ENCODE measurements at places on chromosomes 12 and 14.

- peak; percentile 26 for DNase-seq
Measured at GRCh38 chr12:2682296-2683251, 112.2 kb upstream of the FKBP4 start.

DNA sequence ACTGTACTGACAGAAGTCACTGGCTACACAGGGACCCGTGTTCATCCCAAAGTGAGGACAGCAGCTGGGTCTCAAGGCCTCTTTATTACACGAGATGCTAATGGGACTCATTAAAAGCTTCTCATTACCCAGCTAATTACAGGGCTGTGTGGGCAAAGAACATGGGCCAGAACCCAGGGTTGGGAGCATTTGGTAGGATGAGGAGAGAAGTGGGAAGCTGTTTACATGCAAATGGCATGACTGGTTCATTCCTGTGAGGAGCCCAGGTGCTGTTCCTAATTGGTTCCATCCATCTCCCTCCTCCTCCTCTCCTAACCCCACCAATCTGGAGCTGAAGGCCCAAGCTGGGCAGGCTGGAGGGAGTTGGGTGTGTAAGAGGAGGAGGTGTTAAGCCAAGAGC, 8.9 kb upstream of the TAC3 start:
- DNase-seq: no peak

DNA sequence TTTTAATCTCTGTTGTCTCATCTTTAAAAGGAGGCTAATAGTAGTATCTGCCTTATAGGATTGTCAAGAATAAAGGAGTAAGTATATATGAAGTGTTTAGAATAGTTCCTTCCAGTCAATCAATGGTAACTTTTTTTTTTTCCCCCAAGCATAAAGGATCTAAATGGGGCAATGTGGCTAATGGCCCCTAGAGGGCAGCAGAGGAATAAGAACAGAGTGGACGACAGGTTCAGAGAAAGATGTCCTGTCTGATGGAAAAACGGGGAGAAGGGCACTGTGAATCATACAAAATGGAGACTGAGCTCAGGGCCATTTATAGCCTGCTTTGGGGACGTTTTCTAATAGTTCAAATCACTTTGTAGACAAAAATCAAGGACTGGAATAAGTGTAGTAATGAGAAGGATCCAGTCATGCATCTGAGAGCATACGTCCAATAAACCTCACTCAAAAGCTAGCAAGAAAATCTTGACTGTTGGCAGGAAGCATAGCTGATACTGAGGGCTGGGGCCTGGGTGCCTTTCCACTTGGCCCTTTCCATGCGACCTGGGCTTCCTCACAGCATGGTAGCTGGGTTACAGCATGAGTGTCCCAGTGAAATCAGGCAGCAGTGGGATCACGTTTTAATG, 51.3 kb downstream of the IFNG-AS1 start:
- DNase-seq: peak; percentile 54

DNA sequence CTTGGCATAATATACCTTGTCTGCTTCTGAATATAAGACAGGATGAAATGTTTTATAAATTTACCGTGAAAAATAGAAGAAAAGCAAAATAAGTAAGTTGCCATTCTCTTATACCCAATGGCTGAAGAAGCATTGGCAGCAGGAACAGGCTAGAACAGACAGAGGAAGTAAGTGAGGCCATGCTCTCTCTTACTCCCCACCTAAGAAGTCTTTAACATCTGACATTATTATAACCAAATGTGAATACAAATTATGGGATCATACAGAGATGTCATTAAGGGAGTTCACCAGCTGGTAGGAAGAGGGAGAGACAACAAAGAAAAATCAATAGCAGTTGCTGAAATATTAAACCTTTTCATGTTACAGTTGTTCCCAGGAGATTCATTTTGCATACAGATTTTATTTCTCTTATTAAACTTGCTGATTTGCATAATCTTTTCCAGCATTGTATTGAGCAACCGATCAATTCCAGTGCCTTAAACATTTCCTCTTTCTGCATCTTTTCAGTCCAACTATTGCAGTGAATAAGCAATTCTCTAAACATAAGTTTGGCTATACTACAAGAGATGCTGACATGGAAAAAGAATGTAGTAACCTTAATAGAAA, 270.6 kb downstream of the SLC6A15 start:
- DNase-seq: peak; percentile 75

DNA sequence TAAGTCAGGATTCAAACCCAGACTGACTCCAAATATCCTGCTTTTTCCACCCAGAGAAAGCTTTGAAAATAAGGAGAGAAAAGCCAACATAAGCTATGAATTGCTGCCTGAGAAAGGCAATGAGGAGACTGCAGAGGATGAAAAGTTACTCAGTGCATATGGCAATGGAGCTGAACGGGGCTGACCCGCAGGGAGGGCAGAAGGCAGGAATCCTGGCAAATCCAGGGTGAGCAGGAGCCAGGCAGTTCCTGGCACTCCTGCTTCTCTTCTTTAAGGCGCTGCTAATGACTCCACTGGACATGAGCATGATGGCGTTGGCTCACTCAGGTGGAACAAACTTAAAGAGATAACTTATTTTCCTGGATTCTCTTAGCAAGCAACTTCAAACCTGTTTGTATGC, 95.2 kb upstream of the TMCC3 start:
- DNase-seq: no peak

DNA sequence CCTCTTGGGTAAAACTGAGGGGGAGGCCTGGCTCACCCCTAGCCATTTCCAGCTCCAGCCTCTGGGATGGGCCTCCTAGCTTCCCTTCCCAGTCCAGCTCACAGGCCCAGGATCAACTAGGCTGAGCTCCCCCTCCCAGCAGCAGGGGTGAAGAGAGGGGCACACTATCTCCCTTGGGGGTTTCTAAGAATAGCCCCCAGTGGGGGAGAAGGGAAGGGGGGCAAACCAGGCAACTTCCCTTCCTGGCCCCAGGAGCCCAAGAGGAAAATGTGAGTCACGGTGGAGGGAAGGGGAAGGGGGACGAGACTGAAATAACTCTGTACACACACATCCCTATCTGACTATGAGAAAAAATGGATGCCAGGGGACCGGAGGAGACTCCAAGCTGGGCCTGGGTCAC, 9.0 kb downstream of the ADCY6 start:
- peak; percentile 80 for DNase-seq

GRCh38 chr14:91119556-91120311, 5.9 kb downstream of the DGLUCY start:
- DNase-seq: no peak

DNA sequence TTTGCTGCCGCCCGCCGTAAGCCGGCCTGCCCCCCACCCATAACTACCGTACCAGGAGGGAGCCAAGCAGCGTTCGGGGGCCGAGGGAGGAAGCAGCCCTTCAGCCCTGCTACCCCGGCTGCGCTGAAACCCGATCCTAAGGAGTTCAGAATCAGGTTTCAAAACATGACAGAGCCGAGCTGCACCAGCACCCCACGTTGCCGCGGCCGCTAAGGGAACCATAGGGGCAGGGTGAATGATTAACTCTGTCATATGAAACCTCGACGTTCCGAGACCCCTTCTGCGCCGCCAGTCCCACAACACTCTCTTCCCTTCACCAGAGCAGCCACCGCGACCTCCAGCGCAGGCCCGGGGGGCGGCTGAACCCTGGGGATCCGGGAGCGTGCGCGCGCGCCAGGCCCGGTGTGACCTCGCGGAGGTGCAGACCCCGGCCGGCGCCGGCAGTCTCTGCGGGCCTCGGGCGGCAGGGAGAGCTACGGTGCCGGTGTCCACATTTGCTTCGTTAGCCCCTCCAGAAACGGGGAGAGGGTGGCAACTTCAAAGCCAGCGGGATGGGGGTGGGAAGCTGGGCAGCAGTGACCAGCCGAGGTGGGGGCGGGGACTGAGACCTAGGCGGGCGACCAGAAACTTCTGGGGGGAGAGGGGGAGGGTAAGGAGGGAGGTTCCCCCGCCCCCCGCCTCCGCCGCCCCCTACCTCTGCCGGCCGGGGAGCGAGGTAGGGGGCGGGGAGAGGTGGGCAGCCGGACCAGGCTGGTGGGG, 1.6 kb downstream of the SIX4 start:
- no peak for DNase-seq

- no peak for DNase-seq
Measured at GRCh38 chr12:83185241-83185640, 498.5 kb downstream of the TMTC2 start.

DNA sequence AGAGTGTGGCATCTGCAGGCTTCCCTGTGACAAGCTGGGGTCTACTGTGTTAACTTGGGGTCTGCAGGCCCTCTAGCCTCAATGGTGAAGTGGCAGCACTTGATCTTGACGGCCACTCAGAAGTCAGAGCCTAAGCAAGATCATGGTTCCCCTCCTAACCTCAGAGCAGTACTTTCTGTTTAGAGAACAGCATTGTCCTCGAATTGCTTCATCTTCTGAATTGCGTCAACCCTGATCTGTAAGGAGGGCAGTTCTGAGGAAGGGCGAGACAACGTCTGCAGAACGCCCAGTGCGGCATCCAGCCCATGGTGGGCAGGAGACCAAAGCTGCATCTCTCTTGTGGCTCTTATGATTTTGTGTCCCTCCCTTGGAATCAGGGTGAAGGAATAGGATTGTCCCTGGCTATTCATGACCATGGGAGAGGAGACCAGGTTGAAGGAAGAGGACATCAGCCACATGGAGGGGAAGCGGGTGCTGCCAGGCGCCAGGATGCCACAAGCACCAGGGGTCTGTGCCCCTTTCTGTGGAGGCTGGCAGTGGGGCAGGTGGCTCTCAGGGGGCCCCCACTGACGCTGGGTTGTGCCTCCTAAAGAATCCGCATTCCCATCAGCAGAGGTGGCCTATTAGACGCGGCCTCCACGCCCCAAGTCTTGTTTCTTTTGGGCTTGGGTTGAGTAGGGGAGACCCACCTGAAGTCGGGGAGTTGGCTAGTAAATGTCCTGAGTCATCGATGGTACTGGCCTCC, 2.2 kb downstream of the SERPINA9 start:
- no peak for DNase-seq

- DNase-seq: no peak
Measured at GRCh38 chr14:88605594-88605993, 42.8 kb downstream of the ZC3H14 start.

- no peak for DNase-seq
Measured at GRCh38 chr12:111650912-111651311, 34.8 kb downstream of the BRAP start.

DNA sequence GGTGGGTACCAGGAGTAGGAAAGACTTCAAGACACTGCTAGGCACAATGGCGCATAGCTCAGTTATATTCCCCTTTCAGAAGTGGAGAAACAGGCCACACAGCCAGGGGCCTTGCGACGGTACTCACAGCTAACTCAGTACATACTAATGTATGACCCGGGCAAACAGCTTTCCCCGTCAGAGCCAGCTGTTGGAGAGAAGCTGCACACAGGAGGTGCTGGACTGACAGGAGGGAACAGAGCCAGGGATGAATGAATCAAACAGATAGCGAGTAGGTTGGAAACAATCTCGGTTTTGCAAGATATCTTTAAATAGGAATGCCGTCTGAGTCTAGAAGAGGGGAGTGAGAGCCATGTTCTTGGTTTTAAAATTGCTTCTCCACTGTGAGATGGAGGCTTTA, 45.5 kb downstream of the PRIMA1 start:
- no peak for DNase-seq

DNA sequence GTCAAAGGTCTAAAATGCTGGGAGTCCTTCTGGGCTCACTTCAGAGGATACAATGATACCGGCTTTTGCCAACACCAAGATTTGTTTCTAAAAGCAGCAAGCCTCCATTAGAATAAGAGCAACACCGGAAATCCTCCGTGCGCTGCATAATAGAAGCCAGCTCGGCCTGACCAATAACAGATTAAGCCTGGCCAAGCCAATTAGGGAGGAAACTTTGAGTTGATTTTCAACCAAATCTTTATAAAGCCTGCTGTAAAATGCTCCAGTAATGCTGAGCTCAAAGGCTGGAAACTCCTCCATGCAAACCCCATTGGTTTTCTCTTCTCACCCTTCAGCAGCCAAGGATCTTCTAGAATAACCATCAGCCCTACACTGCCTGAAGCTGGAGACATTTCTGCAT, 150.1 kb downstream of the NTF3 start:
- DNase-seq: no peak

- DNase-seq: no peak
Measured at GRCh38 chr14:29926228-29926627, 1.4 kb downstream of the PRKD1 start.

GRCh38 chr12:104433061-104433460, 23.7 kb upstream of the CHST11 start:
- no peak for DNase-seq

- no peak for DNase-seq
Measured at GRCh38 chr12:19451196-19451595, 11.9 kb downstream of the AEBP2 start.

GRCh38 chr12:94080341-94081009, 67.9 kb upstream of the PLXNC1 start:
- DNase-seq: no peak

Data from fibroblast of skin of left quadriceps (primary cell).